Inflammatory macrophage treated with lipopolysaccharide for 4 hours (primary cell): ENCODE measurements at places on chromosomes 7 and 10.

GRCh38 chr7:67990003-67990402 is 993.4 kb downstream of the TYW1 start:
- DNase-seq, result no peak

DNA sequence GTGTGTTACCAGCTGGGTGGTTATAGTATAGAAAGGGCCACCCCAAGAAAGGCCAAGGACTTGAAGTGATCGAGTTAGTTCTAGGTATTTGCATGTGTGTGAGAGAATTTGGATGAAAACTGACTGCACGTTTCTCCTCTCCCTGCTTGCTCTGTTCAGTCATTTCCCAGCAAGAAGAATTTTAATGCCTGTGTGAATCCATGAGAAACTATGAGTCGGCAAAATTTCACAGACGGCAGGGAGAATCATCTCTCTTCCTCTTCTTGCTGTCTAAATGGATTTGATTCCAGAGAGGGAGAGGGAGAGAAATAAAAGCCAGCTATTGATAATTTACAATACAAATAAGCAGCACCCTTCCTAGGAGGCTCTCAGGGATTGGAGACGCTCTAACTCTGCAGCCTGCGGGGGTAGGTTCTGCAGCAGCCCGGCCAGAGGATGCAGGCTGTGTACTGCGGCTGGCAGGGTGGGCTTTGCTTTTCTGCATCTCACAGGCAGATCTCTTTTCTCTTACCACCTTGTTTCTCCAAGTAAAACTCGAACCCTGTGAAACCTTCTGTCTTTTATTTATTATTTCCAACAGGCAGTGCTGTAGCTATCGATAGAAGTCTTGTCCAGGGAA is 183.6 kb downstream of the TCF7L2 start:
- peak; percentile 17 for DNase-seq

DNA sequence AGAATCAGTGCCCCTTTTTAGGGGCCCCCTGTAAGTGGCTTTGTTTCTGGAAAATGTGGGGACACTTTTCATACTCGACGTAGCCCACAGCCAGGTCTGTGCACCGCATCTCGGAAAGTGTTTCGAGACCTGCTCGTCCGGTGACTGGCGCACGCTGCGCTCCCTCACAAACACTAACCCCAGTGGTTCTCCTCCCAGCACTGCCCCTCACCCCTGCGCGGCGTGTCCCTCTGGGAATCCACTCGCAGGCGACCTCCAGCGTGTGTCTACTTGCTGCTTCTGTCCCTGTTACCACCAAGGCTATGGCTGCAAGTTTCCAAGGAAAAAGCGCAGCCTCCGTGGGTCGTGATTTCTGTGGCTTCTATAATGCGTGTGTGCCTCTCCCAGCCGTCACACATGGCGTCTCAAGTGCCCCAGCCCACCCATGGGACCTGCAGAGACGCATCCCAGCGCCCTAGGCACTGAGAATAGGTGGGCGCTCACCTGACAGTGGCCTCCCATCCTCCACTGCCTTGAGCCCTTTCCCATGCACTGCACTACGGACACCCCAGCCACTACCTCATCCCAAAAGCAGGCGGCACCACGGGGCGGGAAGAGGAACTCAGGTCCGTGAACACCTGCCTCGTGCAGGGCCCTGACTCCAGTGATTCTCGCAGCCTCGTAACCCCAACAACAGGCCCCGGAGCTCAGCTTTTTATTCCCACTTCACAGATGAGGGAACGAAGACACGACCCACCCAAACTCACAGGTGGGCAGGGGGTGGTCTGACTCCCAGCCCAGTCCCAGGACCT is 49.3 kb downstream of the PTPRN2 start:
- DNase-seq, result no peak

- DNase-seq, result no peak
Observed at GRCh38 chr10:49170632-49171325, 17.4 kb downstream of the TMEM273 start.

GRCh38 chr7:133025056-133025455 is 56.8 kb downstream of the CHCHD3 start:
- DNase-seq, result no peak

DNA sequence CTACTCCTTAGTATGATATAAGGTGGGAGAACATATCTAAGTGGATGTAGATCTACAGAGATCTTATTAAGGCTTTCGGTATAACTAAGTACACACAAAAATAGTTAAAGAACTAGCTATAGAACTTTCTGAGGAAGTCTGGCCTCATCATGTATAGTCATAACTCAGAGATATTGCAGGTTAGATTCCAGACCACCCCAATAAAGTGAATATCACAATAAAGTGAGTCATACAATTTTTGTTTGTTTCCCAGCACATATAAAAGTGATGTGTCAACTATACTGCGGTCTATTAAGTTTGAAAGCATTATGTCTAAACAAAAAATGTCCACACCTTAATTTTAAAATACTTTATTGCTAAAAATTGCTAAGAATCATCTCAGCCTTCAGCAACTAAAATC is 24.7 kb upstream of the SEMA3A start:
- no peak for DNase-seq

DNA sequence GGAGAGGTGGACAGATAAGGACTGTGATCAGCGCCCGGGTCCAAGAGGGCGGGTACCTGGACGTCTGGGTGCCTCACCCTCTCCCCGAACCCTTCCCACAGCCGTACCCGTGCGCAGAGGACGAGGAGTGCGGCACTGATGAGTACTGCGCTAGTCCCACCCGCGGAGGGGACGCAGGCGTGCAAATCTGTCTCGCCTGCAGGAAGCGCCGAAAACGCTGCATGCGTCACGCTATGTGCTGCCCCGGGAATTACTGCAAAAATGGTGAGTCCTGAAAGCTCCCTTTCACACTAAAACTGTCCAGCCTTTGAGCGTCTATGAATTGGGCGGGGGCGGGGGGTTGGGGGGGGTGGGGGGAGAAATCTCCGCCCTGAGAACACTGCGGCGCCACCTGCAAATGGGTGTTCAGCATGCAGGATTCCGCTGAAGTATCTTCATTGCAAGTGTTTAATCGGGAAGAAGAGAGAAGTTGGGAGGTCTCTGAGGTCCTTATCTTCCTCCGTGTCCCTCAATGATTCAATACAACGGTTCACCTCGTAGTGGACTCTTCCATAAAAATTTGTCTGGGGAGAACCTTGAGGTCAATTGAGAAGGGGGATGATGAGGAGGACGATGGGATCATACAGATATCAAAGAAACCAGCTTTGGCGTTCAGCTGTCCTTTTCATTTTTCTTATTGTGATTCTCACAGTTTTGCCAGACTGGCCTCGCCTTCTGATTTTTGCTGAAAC is 906 bp downstream of the DKK1 start:
- no peak for DNase-seq

DNA sequence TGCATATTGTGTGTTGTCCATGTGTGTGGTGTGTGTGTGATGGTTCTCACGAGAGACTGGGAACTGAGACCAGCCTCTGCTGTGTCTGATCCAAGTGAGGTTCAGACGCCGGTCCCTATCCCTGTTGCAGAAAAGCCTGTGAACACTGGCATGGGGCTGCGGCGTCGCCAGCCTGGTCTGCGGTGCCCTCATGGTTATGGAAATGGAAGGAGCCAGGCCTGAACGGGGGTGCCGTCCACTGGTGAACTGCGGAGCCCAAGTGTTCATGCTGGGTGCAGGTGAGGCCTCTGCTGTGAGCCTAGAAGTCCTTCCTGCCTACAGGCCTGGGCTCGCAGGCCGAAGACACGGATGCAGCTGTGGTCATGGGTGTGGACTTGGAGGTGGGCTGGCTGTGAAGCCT is 18.7 kb upstream of the NCAPG2 start:
- DNase-seq, result no peak

GRCh38 chr10:130751851-130752250 is 559.7 kb downstream of the TCERG1L start:
- DNase-seq, result no peak

- DNase-seq, result no peak
Observed at GRCh38 chr10:33534416-33534815, 199.9 kb upstream of the NRP1 start.

- DNase-seq, result no peak
Observed at GRCh38 chr10:67818323-67818722, 19.7 kb downstream of the DNAJC12 start.

- no peak for DNase-seq
Observed at GRCh38 chr10:131729361-131729760, 171.4 kb upstream of the PPP2R2D start.

DNA sequence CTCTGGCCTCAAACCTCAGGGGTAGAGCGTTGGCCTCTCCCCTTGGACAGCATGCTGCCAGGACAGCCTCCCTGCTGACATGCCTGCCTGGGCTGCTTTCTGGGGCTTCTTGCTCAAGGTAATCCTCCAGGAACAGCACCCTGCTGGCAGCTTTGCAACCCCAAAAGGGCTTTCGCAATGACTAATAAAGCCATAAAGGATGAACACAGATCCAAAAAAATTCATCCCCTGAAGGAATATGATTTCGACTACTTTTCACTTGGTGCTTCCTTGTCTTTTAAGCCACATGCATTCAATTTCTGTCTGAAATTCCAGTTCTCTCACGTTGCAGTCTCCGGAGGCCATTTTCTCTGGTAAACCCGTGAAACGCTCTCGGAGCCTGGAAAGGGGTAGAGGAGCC is 15.1 kb upstream of the SH3PXD2A start:
- DNase-seq, result no peak

DNA sequence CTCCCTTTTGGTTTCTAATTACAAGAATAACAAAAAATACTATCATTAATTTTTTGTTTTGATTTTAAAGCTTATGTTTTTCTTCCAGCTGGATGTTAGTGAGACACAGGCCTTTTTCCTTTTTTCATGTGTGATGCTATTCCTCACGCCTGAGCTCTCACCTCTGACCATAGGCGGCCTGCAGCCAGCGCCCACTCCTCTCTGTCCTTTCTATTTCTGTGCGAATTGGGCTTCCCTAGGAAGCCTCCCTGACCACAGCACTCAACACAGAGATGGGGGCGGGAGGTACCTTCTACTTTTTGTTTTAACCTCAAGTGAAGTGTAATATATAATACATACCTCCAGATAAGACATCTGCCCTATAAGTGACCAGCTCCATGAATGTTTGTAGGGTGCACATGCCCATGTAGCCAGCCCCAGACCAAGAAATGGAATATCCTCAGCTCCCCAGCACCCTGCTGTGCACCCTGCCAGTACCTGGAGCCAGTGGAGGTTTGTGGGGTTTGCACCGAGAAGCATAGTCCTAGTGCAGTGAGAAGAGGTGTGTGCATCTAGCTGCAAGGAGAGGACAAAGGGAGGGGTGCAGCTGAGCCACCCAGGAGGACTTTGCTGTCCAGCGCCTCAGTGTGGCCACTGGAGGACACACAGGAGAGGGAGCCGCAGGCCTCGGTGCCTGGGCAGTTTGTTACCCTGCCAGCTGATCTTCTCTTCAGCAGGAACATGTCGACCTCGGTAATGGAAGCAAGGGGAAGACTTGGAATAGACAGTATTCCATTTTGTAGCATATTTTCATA is 38.5 kb downstream of the BNIP3 start:
- DNase-seq, result peak; percentile 23

DNA sequence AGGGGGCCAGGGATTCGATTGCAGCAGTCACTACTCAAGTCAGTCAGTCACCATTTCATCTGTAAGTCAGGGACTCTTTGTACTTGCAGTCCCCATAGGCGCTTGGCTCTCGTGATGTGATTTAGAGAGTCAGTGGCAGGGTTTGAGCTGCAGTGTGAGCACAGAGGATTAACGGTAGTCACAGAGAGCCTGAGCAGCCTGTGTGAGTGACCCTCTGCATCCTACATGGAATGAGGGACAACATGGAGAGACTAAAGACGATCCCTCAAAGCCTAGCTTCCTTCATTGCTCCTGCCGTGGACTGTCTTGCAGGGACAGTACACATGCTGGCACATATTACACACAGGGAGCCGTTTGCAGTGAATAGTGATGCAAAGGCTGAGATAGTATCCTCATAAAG is 56.3 kb downstream of the PRPF18 start:
- no peak for DNase-seq

DNA sequence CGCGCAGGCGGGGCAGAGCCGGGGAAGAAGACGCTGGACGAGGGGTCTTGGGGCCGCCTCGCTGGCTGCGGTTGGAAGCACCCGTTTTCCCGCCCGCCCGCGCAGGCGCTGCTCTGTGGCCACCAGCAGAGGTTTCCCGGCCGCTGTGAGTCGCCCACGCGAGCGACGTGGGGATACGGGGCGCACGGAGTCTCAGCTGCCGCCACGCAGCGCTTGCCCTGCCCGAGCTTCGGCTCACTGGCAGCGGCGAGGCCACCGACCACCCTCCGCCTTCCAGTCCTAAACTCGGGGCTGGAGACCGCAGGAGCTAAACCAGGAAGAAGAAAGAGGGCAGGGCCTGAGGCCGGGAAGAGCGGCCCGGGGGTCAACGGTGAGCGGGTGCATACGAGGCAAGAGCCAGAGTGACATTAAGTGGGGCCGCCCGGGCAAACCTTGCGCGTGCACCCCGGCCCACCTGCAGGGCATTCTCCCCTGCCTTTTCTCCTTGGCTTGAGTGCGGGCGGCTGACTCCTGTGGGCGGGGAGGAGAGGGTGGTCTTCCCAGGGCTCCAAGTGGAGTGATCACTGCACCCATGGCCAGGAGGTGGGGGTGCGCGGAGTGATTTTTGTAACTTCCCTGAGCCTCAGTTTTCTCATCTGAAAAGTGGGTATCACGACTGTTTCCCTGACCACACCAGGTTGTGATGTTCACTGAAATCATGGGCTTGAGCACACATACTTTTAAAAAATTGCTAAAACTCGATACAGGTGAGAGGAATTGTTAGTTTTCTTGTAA is 7.1 kb upstream of the EMX2 start:
- DNase-seq, result no peak

DNA sequence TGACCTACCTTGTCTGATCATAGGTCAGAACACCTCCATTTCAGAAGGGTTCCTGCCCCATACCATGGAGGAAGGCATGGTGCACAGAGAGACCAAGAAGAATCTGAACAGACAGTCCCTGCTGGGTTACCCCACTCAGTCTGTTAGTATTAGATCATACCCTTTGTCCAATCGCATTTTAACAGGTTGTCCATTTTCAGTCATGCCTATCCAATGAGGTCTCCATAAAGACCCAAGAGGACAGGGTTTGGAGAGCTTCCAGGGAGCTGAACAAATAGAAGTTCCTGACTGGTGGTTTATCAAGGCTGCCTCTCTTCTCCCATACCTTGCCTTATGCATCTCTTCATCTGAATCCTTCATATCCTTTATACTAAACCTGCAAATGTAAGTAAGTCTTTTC is 21.2 kb upstream of the SLC16A12 start:
- DNase-seq, result no peak

DNA sequence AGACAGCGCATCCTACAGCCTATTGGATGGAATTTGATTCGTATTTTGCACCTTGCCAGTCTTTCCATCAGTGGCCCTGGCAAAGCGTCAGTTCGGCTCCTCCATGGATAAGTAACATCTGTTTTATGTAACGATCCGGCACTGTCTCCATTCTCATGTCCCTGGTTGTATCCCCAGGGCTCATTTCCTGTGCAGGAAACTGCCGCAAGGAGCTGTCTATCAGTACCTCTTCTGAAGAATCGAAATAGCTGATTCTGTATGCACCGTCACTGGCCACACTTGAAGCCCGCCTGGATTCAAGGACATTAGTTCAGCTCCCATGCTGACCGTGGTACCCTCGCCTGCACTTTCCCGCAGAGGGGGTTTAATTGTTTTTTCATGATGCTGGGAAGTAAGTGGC is 53.1 kb upstream of the NPS start:
- DNase-seq, result no peak
